SIG-M5 (cell line): ENCODE measurements at places on chromosomes 2 and 18.

GRCh38 chr2:95337829-95338228 lies 40.7 kb downstream of the KCNIP3 start:
- DNase-seq = no peak

DNA sequence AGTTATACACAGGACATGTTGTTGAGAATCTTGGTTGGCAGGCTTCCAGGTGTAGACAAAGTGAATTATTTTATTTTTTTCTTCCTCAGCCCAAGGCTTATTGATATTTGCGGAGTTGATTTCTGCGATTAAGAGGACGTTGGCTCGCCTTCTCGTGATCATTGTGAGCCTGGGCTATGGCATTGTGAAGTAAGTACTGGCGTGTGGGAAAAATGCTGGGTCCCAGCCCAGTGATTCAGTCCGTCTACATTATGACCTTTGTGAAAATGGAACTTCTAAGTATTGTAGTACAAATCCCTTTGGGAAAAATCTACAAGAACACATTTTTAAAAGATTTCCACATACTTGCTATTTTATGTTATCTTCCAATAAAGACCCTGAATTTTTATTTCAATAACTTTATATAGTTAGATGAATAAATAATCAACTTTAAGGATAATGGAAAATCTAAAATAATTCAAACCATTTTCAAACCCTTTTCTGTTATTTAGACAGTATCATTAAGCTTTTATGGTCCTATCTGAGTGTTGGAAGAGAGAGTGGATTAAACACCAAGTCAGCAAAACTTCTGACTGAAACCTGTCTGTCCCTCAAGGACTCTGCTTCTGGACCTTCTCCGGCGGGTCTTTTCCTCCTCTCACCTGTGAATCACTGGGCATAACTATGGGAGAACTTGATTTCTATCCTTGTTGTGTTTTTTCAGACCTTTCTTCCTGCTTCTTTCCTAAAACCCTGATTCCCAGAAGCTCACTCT lies 31.0 kb downstream of the TMEM87B start:
- no peak for DNase-seq

DNA sequence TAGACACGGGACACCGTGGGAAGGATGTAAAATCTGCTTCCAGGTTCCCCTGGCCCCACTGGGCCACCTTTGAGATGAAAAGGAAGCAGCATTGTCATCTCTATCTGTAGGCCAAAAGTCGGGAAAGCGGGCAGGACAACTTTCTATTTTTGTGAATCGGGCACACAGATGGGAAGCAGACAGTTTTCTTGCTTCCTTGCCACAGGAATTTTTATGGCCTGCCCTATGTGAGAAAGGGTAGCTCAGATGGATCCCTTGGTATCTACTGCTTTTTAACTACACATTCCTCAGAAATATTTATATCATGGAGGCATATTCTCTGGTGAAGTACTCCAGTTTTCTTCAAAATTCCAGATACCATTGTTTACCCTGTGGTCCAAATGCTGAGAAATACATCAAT lies 735.5 kb downstream of the CBLN2 start:
- DNase-seq = no peak

DNA sequence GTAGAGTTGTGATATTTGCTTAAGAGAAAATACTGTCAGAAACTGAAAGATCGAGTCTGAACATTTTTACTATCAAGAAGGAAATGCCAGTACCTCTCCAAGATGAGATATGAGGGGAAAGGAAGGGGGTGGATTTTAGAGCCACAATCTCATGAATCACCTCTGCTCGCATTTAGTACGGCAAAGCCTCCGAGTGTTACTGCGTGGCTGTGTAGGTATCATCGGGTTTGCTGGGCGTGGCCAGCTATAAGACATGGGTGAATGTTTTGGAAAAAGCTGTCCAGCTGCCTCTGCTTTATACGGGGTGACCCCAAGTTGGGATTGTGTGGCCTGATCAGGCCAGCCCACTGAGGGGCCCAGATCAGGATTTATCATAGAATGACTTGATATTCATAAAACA lies 826.4 kb downstream of the SOCS6 start:
- DNase-seq = no peak

DNA sequence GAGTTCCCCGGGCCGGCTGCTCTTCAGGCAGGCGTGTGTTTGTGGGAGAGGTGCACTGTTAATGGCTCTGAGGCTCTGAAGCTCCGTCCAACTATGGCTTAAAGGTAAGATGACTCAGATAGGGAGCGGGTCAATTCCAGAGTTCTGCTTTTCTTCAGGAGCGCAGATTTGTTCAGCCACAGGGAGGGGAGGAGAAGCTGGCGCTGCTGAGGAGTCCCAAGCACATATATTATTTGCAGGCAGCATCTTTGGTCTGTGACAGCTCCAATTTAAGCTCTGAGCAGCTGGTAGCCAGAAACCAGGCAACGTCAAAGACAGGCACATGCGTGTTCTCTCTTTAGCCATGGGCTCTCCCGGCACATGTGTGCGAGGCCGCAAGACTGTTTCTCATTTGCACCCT lies 229.2 kb downstream of the BCL2 start:
- DNase-seq = no peak

DNA sequence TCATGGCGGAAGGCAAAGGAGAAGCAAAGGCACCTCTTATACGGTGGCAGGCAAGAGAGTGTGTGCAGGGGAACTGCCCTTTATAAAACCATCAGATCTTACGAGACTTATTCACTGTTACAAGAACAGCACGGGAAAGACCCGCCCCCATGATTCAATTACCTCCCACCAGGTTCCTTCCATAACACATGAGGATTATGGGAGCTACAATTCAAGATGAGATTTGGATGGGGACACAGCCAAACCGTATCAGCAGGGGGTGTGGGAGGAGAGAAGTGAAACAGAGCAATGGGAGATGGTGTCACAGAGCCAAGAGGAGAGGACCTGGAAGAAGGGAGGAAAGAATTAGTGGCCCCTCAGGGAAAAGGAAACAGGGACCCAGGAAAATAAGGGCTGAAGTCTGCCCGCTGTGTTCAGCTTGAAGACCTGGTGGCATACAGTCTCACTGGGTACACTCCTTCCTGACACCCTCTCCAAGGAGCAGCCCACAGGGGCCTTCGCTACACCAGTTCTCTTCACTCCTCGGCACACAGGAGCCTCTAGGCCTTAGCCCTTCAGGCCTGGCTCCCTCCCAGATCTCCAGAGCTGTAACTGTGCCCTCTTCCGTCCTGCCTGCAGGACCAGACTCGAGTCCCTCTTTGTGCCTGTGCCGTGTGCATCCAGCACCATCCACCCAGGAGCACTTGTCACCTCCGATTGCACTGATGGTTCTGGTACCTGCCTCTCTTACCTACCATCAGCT lies 262.1 kb downstream of the EIPR1 start:
- no peak for DNase-seq

GRCh38 chr2:47785986-47786385 lies 3.0 kb downstream of the MSH6 start:
- peak; percentile 46 for DNase-seq

- DNase-seq = no peak
Measured at GRCh38 chr2:10346929-10347561, 44.3 kb downstream of the HPCAL1 start.

- DNase-seq = no peak
Measured at GRCh38 chr2:171191021-171191420, 30.3 kb upstream of the TLK1 start.

DNA sequence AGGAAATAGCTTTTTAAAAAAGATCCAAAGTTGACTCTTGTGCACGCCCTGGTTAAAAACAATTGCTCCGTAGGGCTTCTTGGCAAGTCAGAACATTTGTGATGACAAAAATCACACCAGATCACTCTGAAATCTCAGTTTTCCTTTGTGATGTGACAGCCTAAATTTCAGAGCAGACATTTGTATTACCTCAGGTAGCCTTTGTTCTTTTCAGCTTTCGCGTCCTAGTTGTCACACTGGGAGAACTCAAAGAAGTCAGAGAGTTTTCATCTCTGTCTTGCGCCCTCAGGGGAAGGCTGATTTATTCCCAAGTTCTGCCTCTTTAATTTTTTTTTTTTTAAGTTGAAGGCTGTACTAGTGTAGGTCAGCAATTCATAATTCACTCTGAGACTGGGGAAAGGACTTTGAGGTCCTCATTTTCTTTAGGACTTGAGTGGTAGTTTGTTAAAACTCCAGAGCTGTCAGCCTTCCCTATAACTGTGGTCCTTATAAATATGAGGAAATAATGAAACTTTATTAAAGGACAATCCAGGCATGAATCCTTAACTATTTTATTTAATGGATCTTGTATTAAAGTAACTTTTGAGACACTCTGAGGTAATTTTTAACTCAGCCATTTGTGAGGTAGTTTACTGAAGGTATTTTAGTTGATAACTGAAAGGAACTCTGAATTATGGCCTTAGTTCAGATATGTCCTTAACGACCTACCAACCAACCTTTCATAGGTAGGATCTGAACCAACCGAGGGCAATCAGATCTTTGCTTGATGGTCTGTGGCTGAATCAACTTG lies 525.1 kb upstream of the FAM98A start:
- DNase-seq = no peak

DNA sequence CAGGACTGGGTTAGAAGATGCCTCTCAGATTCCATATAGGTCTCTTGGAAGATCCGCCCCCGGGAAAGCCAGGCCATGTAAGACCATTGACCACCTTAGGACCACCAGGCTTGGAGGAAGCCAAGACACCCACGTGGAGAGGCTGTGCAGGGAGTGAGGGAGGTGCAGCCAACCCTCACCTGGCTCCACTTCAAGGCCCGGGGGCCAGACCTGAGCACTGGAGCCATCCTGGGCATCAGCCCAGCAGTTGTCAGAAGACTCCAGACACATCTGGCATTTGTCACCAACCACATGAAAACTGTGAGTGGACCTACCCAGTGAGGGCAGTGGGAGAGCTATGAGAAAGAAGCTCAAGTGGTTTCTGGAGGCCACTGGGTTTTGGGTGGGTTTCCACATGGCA lies 214.4 kb downstream of the MYT1L start:
- no peak for DNase-seq

GRCh38 chr2:119647440-119648169 lies 31.4 kb upstream of the TMEM177 start:
- DNase-seq = no peak
